T follicular helper cell (primary cell): ENCODE measurements at places on chromosomes 13 and 19.

DNA sequence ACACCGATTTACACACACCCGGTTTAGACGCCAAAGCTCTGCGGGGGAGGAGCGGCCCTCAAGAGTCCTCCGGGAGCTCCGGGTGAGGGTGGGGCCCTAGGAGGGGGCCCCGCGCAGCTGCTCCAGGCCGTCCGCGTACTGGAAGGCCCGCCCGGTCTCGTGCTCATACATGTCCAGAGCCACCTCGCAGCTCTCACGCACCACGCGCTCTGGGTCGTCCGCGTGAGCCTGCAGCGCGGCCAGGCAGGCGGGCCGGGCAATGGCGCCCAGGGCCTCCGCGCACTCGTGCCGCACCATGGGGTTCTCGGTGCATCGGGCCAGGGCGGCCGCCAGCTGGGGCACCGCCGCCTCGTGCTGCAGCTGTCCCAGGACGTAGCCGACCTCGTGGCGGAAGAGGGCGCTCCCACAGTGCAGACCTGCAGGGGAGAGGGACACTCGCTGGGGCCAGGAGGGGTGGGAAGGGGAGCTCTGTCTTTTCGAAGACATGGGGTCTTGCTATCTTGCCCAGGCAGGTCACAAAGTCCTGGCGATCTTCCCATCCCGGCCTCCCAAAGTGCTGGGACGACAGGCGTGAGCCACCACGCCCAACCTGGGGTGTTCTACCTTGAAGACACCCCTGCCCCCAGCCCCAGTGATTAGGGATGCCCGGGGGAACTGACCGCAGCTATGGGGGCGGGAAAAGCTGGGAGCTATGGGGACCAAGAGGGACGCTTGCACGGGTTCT, 8.3 kb upstream of the SMIM44 start:
- no peak for DNase-seq

- DNase-seq, result no peak
These were observed 53.6 kb downstream of the GADD45B start for GRCh38 chr19:2529473-2529918.

GRCh38 chr13:113774177-113775107, 15.4 kb downstream of the TMEM255B start:
- DNase-seq, result no peak

GRCh38 chr13:41409611-41410010, 47.7 kb upstream of the RGCC start:
- DNase-seq, result no peak

GRCh38 chr13:35621989-35622388, 145.5 kb upstream of the MAB21L1 start:
- DNase-seq, result no peak

- no peak for DNase-seq
These were observed 13.4 kb downstream of the ITGBL1 start for GRCh38 chr13:101465877-101466276.

DNA sequence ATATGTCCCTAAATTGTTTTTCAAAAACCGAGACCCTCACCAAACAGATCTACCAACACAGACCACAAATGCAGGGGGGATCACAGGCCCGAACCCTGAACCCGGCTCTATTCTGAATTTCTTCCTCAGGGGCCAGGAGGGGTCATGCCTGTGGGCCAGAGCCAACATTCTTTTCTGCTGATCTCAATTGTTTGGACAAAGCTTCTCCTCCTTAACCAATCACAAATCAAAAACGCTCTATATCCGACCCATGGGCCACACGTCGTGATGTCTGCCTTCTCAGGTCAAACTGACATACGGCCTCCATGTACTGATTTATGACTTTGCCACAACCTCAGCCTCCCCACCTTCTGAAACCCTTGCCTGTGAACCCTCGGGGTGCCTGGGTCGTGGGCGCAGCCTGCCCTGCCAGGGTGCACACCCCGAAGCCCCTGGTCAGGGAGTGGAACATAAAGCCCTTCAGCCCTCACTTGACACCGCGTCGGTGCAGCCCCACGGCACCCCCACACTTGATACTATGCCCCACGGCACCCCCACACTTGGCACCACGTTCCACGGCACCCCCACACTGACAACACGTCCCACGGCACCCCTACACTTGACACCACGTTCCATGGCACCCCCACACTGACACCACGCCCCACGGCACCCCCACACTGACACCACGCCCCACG, 58.4 kb upstream of the C13orf46 start:
- DNase-seq, result no peak

- no peak for DNase-seq
These were observed 15.5 kb downstream of the ZSWIM9 start for GRCh38 chr19:48186015-48186414.

- DNase-seq, result no peak
These were observed 34.6 kb downstream of the ADPRHL1 start for GRCh38 chr13:113418722-113419049.

- DNase-seq, result no peak
These were observed 1223.2 kb upstream of the SLC10A2 start for GRCh38 chr13:104289400-104289799.

DNA sequence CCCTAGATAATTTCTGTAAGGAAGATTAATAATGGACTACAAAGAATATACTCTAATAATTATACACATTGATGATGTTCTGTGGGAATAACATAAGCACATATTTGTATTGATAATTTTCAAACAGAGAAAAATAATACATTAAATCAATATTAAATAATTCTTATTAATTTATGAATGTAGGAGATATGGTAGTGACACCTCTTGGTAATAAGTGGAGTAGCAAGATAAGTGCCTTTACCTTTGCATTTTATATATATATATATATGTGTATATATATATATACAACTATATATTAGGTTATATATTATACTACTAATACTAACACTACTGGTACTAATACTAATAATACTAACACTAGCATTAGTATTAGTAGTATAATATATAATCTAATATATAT, 905.8 kb downstream of the SLITRK1 start:
- DNase-seq, result no peak

DNA sequence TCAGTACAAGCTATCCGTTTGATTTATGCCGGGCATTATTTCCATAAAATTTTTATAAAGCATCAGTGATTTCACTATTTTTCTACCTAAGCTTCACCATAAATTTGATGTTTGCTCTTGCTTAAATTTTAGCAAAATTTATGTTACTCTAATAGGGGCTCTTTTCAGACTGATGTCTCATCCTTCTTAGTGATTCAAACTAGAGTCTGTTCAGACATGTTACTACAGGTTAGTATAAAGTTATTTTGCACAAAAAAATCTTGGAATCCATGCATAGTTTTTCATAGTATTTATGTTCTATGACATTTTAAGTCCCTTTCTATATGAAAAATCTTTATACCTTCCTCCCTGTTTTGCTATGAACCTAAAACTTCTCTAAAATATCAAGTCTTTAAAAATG, 1151.9 kb downstream of the SLITRK5 start:
- DNase-seq, result no peak
